ENCODE measurements at places on chromosomes 5 and 9.

DNA sequence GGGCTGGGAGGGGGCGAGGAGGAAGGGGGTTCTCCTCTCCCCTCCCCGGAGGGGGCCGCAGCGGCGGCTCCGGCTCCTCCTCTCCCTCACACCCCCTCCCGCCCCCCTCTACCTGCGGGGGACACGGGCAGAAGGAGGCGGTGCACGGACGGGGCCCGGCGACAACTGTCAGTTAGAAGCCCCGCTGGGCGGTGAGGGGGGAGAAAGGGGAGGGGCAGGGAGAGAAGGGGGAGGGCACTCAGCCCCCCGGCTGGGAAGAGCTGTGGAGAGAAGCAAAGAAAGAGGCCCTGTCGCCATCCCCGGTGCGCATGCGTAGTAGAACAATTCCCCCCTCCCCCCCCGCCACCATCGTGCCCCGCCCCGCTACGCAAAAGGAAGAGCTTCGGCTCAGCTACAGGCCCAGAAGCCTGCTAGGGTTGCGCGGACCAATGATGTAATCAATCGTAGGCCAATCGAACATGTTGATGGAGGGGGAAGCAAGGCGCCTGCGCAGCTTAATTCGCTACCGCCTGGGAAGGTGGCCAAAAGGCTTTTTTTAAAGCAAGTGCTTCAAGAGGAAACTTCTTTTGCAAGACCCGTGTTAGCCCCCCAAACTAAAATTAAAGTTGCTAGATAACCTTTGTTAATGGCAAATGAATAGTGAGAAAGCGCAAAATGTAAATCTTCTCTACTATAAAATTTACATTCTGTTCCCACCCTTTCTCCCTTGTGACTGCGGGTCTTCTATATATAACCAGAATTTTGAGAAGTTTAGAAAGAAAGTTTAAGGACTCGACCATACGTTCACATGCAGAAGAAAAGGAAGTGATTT lies 7.0 kb downstream of the RANBP6 start:
- peak; percentile 92 for DNase-seq

- no peak for DNase-seq
Measured at GRCh38 chr5:111058064-111058463, 13.4 kb upstream of the TSLP start.

GRCh38 chr9:127093319-127094020 lies 29.0 kb downstream of the ANGPTL2 start:
- DNase-seq = no peak

GRCh38 chr5:126520593-126520953 lies 74.4 kb downstream of the ALDH7A1 start:
- DNase-seq = no peak

DNA sequence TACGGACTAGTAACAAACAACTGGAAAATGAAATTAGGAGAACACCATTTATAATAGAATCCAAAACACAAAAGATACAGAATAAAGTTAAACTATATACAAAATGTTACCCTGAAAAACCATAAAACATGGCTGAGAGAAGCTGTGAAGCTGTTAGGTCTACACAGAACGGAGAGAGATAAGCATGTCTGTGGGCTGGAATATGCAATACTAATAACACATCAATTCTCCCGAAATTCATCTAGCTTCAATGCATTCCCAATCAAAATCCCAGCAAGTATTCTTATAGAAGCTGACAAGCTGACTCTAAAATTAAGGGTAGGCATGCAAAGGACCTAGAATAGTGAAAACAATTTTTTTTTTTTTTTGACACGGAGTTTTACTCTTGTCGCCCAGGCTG lies 32.5 kb downstream of the CAMSAP1 start:
- DNase-seq = no peak

DNA sequence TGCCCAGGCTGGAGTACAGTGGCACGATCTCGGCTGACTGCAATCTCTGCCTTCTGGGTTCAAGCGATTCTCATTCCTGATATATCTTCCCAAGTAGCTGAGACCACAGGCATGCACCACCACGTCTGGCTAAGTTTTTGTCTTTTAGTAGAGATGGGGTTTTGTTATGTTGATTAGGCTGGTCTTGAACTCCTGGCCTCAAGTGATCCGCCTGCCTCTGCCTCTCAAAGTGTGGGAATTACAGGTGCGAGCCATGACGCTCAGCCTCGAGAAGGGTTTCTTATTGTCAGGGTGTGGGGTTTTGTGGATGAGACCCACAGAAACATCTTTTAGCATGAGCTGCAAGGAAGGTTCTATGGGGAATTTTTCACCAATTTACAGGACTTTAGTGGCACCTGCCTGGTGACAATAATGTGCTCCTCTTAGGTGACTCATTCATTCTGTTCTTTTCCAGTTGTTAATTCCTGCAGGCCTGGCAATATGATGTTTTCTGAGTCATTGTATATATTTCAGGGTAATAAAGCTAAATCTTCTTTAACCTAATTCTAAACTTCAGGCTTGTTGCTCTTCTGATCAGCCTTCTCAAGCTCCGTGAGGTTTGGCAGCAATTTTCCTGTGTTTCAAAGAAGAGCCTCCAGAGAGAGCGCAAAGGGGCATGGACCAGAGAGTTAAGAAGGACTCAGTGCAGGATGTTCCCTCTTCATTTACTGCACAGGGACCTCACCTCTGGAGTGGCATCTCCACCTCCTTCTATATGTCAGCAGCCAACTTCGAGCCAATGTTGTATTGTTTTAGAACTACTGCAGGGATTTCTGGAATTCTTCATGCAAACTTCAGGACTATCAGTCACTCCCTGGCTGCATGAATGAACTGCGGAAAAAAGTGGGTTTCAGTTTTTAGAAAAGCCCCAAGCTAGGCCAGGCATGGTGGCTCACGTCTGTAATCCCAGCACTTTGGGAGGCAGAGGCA lies 77.8 kb upstream of the ZNF618 start:
- DNase-seq = no peak

DNA sequence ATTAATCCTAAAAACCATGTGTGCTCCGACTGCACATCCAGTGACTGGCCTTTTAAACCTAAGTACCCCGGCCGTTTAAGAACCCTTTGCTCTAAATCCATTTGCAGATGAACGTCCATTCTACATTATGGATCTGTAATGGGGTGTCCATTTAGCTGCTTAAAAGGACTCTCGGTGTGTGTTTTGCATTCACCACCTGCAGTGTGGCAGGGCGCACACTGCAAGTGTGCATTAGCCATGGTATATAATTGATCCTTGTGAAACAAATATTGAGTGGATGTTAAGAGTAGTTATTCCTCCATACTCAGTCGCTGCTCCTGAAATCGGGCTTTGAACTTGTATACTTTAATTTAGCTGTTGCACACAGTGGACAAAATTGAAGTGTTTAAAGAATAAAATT lies 190.1 kb upstream of the WWC1 start:
- no peak for DNase-seq

GRCh38 chr5:25619273-25619672 lies 974.5 kb upstream of the CDH10 start:
- no peak for DNase-seq

- no peak for DNase-seq
Measured at GRCh38 chr9:98132806-98133631, 14.0 kb upstream of the TRIM14 start.

DNA sequence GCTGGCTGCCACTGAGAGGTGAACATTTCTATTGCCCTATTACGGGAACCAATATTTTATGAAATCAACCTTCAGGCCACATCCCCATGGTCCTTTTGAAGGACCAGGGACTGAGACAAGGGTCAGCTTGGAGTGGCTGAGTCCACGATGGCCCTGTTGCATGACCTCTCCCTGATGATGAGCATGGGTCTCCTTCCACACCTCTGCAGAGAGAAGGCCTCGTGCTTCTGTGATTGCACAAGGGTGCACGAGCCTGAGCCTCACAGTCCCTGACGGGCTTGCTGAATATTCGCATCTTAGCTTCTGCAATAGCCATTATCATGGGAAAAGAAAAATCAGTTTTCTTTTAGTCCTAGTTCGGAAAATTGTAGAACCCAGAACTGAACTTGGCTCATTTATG lies 255.0 kb upstream of the IRX2 start:
- DNase-seq = no peak

- peak; percentile 90 for DNase-seq
Measured at GRCh38 chr5:1294835-1295649, at the start of gene TERT. Gene TERT (minus strand): TSS chr5:1295068. CDS start chr5:1294989, 79 bp downstream.

GRCh38 chr9:128091144-128091543 lies 23.1 kb downstream of the SLC25A25 start:
- DNase-seq = no peak

DNA sequence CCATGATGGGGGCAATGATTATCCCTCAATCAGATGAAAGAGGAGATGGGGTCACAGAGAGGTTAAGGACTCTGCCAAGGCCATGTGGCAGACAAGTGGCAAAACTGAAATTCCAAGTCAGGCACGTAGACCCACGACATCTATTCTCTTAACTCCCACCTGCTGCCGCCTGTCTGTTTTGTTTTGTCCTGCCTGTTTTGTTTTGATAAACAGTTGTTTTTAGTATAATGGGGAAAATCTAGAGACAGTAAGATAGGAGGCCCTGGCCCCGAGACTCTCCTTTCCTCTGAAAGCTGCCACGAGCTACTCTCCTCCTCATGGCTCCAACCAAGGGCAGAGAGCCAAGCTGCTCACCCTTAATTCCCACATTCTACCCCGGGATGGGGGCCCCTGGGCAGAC lies 4.9 kb downstream of the FSTL4 start:
- DNase-seq = no peak
